ENCODE measurements at places on chromosomes 2 and 18.

DNA sequence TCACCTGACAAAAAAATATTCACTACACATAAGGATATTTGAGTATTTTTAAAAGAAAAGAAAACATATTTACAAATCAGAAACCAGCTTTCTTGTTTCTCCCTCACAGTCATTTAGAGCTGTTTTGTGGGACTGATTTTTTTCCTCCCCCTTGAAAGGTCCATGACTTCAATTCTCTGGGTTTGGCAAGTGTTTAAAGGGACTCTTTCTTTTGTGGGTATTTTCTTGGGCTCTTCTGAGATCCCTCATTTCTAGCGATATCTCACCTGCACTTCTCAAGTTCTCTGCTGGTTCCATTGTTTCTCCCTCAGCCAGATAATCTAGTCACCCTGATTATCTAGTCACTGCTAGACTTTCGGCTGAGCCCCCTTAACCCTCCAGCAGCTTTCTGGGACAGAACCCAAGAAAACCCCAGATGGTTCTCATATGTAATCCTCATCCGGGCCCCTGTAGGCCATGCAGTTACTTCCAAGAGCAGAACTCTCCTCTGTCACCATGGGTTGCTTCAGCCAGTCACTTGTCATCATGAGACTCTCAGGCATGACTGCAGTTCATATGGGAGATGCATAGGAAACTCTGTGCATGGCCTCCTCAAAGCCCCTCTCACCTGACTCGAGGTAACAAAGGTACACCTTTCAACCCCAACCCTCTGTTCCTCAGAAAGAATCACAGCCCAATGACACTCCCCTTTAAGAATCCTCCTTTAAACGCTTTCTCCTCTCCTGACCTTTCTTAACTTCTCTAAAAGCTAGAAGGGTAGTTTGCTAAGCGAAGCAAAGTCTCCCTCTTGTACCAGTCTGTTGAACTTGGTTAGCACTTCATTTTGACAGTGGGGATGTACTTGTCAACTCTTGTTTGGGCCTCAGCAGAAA lies 36.7 kb upstream of the ITGA4 start:
- DNase-seq: no peak

DNA sequence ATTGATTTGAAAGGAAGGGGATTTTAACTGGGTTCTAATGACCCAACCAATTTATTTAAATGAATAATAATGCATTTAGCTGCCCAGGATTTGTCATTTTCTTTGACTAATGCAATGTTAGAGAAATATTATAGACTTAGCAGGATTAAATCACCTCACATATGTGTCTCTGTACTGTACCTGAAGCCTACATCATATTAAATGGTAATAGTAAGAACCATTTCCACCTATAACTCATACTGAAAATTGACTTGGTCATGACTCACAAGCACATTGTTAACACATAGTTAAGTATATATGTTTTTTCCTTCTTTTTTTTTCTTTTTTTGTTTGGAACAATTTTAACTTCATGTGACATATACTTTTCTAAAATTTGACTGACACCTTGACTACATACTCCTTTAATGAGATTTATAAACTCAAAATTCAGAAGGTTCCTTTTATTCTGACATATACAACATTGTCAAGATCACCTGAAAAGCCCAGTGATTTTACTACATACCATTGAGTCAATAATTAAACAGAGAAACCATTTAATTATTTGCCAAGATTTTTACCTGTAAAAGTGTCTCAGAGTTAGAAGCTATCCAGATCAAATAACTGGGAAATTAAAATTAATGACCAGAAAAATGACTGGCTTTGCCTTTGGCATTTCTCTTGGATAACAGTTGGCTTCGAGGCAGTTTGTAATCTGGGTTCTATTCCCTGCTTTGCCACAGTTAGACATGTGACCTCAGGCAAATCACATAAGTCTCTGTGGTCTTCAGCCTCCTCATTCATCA lies 58.8 kb upstream of the CDC42EP3 start:
- no peak for DNase-seq

GRCh38 chr2:129318581-129319421 lies 660.7 kb upstream of the RAB6C start:
- DNase-seq: no peak

DNA sequence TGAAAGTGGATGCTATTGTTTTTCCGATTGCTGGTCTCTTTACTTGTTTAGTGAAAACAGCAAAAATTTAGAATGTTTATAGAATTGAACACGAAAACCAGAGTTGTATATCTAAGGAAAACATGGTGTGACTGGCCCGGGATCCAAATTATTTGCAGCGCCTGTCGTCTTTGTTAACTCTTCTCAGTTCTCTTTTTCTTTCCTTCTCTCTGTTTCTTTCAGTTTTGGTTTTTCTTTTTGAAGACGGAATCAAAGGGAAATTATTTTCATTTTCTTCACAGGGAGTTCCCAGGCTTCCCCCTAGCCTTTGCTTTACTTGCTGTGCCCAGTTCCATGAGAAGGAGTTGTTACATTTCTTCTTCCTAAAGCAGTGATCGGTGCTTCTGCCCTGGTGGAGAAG lies 76.0 kb downstream of the AGAP1 start:
- no peak for DNase-seq

DNA sequence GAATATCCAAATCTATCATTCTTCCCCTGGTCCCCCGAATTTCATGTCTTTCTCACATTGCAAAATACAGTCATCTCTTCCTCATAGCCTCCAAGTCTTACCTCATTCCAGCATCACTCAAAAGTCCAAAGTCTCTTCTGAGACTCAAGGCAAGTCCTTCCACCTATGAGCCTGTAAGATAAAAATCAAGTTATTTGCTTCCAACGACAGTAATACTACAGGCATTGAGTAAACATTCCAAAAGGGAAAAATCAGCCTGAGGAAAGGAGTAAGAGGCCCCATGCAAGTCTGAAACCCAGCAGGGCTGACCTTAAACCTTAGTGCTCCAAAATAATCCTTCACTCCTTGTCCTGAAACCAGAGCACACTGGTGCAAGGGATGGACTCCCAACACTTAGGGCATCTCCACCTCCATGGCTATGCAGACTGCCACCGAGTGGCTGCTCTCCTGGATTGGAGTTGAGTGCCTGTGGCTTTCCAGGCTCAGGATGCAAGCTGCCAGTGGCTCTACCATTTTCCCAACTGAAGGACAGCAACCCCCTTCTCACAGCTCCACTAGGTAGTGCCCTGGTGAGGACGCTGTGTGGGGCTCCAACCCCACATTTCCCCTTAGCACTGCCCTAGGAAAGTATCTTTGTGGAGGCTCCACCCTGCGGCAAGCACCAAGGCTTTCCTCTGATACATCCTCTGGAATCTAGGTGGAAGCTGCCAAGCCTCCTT lies 16.3 kb downstream of the DTNA start:
- no peak for DNase-seq

DNA sequence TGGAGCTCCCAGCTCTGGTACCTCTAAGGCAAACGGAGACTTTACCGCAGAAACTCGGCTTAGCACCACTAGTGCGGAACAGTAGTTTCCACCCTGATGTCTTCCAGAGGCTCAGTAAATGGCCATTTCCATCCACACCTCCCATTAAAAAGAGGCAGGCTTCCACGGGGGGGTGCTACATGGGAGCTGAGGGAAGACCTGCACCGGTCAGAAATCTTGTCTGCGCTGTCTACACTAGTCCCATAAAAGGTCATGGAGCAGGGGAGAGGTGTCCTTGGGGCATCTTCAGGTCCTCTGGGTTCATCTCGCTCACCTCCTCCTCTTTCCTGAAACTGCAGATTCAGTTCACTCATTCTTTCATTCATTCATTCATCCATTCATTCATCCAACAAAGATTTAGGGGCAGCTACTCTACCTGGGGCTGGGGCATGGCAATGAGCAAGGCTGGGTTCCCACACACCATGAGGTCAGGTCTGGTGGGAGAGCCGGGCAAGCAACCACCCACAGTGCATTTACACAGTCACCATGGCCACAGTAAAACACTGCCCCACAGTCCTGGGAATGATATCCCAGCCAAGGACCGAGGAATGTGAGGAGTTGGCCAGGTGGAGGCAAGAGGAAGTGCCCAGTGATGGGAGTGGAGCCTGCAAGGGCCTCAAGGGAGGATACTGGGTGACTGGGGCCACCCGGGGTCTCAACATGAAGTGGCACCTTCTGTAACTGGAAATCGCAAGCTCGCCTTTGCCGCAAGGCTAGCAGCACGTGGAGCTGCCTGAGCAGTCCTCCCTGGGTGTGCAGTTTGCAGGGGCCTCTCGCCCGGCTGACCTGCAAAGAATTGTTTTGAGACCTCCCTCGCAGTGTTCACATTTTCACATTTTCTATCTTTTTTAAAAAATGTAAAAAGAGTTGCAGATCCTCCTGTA lies 180.2 kb upstream of the RAB6C start:
- DNase-seq: no peak

GRCh38 chr2:134739236-134739878 lies 20.6 kb upstream of the TMEM163 start:
- no peak for DNase-seq

DNA sequence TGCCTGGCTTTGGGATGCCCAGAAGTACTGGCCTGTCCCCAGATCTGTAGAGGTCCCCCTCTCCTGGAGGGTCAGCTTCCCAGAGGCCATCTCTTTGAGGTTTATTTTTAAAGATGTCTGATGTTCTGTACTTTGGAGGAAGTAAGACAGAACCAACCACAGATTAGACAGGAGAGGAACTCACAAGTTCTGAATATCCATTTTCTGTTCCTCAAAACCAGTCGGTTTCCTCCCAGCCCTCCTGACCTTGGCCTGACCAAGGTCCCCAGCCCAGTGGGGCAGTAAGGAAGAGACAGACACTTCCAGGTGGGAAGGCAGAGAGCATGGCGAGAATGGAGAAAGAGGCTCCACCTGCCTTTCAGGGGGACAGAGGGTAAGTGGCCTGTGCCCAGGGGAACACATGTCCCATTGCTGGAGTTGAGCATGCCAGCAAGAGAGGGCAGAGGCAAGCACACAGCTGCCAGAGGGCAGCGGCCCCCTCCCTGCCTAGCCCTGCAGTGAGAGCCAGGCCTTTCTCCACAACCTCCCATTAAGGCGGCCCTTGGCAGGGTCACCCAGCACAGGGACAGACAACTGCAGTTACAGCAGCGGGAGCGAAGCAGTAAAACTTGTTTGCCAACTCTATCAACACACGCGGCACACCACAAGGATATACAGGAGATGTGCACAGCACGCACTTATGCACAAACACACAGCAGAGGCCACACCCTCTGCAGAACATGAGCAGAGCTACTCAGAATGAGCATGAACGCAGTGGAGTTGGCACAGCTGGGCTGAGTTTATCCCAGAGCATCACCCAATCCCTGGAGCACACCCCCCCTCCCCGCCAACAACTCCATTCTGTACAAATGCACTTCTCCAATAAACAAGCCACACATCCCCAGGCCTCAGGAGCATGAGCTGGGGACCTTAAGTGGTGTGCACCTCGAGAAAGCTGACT lies 18.5 kb upstream of the SEMA4C start:
- no peak for DNase-seq

GRCh38 chr2:170647741-170648436 lies 67.2 kb upstream of the SP5 start:
- DNase-seq: no peak

DNA sequence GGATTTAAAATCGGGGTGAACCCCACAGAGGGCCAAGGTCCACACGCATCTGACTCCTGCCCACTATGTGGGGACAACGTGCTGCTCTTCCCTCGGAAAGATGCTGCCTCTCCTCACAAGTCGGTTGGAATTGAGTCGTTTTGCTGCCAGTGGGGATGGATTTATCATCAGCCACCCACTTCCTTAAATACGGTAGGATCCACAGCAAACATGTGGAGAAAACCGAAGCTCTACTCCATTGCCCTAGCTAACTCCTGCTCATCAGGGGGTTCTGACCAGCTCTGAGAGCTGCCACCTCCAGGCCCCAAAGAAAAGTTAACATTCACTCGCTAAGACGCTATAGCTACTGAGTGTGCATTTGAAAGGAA lies 80.9 kb downstream of the CHRNA1 start:
- DNase-seq: peak; percentile 52

- DNase-seq: peak; percentile 64
These were observed 18.1 kb downstream of the TET3 start for GRCh38 chr2:74002505-74003421.

DNA sequence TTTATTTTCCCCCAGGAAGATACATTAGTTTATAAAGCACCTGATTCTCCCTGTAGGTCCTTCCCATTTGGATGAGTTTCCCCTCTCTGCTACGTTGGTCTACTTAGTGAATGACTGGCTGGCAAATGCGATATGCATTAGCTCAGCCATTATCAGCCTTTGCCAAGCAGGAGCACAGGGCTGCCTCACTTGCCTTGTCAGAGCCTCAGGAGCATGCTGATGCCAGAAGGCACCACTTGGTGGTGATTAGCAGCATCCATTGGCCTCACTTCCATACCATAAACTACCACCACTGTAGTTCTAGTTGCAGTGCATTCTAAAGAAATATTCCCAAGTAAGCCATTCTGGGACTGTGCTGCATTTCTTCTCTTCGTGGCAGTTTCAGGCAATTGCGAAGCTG lies 442.8 kb upstream of the CHST9 start:
- DNase-seq: no peak

GRCh38 chr18:76518860-76519538 lies 24.0 kb upstream of the ZNF516 start:
- DNase-seq: no peak

GRCh38 chr2:217356781-217357180 lies 496.9 kb upstream of the TNP1 start:
- no peak for DNase-seq

DNA sequence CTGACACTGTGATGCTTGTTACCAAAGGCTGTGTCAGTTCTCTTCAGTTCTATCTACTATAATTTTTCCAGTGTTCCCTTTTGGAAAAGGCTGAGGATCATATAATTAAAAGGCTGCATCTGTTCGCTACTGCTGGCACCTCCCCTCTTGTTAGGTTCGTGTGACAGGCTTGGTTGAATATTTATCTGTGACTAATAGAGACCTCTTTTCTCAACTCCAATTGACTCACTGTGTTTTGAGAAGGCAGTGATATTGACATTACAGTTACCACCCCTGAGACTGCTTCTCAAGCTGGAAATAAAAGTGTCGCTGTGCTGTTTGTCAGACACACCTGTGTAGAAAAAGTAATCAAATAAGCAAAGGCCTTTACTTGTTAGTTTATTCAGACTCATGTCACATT lies 205.5 kb upstream of the KCNH7 start:
- DNase-seq: no peak

GRCh38 chr18:45197526-45197970 lies 417.7 kb upstream of the SLC14A2 start:
- no peak for DNase-seq

GRCh38 chr2:112053917-112054846 lies 887 bp upstream of the TMEM87B start:
- DNase-seq: peak; percentile 91

DNA sequence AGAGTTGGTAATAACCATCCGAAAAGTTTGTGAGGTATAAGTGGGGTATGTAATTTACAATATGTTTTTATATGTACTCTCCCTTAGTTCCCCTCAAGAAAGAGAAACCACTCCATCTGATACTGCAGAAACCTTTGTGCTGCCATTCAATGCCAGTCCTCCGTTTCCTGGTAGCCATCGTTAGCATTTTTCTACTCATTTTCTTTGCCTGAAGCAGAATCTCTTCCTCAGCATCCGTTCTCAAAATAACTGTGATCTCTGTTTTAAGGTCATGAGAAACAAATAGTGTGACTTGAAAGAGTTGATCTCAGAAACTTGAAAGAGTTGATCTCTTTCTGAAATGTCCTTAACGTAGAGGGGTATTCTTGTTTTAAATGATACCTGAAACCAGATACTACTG lies 996 bp downstream of the PTCD3 start:
- DNase-seq: no peak

GRCh38 chr2:221402072-221402471 lies 170.0 kb downstream of the EPHA4 start:
- DNase-seq: peak; percentile 68
